IMR-90 (cell line): ENCODE measurements at places on chromosomes 1 and 21. TPM values are rescaled to one million over a fixed set of nuclear protein-coding genes. Genes with fewer than 3 reads are reported as not detected.

DNA sequence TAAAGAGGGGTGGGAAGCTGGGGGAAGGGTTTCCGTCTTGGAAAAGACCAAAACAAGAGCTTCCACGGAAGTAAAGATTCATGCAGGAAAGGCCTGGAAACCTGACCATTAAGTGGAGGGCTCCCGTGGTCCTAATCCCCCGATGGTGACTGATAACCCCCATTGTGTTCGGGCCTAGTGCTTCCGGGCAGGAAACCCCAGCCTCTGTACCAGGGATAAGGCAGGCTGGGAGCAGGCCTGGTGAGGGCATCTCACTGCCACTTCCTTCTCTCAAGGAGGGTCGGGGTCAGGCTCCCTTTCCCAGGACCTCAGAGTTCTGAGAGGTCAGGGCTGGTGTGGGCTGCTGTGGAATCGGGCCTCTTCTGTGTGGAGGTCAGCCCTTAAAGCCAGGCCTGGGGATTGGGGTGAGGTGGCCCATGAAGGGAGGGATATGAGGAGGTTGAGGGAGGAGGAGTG is 136.9 kb downstream of the CDC7 start:
- no peak for DNase-seq

LHX8 gene
- total RNA-seq, result not detected in 2 replicates

DNA sequence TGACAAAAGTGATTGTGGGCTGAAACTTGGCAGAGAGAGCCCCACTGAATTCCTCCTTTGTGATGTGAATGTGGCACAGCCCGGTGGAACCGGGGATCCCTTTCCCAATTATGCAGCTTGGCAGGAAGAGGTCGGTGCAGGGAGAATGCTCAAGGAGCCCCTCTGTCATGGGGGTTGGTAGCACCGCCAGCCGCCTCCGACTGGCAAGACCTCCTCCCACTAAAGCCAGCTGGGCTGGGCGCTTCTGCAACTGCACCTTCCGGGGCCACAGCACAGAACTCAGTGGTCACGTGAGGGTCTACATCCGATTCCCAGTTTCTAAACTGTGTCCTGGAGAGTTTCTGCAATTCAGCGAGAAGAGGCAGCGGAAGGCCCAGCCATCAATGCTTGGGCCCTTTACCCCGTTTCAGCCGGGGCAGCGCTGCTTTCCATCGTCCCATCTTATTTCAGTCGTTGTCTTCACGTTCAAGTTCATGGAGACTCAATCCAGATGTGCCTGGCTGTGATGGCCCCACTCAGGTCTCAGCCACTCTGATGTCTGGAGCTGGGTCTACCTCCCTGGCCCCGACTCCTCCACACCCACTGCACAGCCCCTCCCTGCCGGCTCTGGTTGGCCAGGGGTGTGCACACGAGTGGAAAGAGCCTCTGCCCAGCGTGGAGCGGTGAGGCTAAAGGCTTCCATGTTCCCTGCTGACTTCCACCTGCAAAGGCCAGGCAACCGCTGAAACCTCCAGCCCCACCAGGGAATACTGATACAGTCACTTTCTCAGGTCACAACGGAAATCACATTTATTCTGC is 39.8 kb upstream of the FHAD1 start:
- no peak for DNase-seq

- peak; percentile 21 for DNase-seq
Measured at GRCh38 chr1:100523038-100523652, 14.8 kb upstream of the GPR88 start.

PRELP gene
- total RNA-seq, result under 0.01 TPM in 1 of 2 replicates, not detected in the other

DNA sequence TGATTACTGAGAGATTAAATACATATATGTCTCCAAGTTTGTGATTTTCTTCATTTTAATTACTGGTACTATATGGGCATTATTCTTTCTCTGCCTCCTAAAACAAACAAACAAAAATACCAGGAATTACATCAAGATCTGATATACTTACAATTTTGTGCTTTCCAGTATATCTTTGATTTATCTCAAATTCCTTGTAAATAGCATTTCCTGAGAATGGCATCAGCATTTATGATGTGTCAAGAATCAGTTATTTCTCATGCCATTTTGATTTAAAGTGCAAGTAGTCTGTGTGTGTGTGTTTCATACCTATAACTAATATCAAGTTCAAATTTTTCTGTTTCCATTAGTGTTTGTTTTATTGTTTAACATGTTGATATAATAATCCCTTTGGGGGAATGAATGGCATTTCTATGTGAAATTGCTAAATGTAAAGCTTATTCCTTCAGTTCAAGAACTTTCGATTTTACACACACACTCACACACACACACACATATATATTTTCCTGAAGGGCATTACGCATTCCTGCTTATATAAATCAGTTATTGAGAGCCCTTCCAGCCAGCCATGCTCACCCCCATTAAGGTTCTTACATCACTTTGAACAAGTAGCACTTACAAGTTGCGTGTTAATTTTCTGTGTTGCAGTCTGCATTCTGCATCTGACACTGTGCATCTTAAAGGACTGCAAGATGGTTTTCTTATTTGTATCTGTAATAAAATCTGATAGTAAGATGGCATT is 102.7 kb downstream of the NEK7 start:
- DNase-seq, result no peak

RGSL1 gene
- total RNA-seq, result not detected in 2 replicates

DNA sequence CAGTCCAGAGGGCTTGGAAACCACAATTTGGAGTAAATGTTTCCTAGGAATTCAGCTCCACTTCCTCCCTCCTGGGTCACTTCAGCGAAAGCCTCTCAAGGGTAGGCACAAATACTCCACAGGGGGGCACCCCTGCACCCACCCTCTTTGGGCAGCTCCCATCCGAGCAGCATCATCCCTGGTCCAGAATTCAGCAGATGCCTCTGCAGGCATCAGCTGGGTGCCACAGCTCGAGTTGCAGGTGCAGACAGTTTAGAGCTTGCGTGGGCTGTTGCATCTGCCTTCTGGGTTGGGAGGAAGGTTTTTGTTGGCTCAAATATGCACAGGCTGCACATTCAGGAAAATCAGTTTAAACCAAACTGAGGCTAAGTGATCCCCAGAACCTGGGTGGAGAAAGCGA is 25.0 kb downstream of the KANK4 start:
- no peak for DNase-seq

DNA sequence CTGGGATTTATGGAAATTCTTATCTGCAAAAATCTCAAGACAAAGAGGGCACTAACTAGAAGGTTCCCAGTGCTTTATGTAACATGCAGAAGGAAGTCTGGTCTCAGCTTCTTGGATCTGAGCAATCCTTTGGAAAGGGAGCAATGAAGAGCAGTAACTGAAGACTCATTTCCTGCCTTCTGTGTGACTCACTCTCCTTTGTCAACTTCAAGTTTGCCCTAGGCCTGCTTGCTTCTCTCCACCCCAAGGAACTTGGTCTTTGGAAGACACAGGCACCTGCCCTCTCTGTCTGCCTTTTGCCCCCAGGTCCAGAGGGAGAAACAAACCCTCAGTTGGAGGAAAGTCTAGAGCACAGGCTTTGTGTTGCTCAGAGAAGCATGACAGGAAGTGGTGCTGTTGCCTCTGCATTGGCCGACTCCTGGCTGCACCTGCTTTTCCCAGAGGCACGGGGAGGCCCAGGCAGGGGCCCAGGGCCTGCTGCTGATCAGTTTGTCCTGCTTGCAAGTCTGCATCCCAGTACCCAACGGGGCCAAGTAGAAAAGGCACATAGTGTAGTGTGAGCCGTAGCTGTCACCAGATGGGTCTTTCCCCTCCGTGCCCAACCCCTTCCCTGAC is 137.2 kb downstream of the DHRS3 start:
- peak; percentile 96 for DNase-seq

- no peak for DNase-seq
Measured at GRCh38 chr1:67372898-67373297, 57.3 kb downstream of the SERBP1 start.

- DNase-seq, result no peak
Measured at GRCh38 chr1:115648717-115649691, 7.2 kb downstream of the VANGL1 start.

- peak; percentile 69 for DNase-seq
Measured at GRCh38 chr1:19704247-19705113, 39.8 kb downstream of the HTR6 start.

GBP7 gene
- not detected in 2 replicates for total RNA-seq

DNA sequence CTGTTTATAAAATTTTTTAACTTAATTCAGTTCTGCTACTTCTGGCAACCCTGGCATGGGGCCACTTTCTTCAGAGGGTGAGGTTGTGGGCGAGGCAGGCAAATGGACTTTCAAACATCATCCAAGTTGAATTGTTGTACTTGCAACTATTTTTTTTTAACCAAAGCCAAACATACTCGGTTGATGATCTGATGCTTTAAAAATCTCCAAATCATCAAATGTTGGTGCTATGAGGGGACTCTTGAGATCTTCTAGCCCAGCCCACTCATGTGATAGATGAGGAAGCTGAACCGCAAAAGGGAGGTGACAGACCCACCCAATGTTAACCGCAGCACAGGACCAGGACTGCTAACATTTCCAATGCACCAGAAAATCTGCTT is 6.7 kb downstream of the SLC1A7 start:
- peak; percentile 89 for DNase-seq

DNA sequence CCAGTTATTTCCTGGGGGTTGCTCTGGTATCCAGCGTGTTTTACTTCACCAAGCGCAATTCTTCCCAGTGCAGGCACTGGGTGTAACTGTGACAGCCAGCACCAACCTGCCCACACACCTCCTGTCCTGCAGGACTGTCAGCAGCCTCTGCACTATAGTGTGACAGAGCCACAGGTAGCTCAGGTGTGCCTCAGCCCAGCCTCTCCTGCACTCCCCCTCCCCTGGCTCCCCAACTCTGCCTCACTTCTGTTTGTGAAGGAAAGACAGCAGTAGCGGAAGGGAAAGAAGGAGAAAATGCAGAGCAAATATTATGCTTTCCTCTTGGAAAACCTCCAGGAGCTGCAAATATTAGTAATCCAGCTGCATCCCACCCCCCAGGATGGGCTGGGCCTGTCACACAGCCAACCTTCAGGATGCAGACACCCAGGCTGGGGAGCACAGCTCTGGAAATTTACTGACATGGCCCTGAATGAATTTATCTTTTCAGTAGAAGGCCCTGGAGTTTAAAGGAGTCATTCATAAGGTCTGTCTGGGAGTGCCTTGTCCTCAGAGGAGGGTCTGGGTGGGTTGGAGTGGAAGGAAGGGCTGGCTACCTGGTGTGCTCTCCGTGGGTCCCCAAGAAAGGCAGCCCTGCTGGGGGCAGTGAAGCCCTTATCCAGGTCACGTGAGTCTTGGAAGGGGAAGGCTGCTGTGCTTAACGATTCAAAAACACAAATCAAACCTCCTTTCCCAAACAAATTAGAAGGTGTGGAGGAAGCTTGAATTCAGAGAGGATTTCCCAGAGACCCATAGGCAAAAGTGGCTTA is 20.9 kb downstream of the CAPN2 start:
- peak; percentile 40 for DNase-seq

DNALI1 gene
- 8.1 and 9.1 TPM in 2 replicates for total RNA-seq

DNA sequence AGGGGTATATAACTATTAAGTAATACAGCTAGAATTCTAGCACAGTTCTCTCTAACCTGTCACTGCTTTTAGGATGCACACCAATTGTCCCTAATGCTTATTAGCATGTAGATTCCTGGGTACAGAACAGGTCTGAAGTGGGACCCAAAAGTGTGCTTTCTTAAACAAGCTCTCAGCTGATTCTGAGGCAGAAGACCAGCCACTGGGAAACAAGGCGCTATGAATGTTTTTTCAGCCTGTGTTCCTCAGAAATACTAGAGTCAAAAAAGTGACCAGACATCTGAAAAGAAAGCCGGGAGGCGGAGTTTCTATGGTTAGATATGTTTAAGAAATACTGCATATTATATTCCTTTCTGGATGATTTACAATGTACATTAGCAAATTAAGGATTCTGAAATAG is 1.8 kb downstream of the PEF1 start:
- no peak for DNase-seq
